ENCODE measurements at places on chromosomes 12 and 14.

DNA sequence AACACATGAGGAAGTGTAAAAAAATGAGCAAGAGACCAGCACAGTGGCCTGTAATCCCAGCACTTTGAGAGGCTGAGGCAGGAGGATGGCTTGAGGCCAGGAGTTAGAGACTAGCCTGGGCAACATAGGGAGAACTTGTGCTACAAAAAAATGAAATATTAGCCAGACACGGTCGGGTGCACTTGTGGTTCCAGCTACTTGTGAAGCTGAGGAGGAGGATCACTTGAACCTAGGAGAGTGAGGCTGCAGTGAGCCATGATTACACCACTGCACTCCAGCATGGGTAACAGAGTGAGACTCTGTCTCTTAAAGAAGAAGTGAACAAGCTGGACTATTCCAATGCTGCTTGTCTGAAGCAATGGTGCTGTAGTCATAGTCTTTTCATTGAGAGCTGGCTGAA is 36.3 kb upstream of the MAP3K9 start:
- DNase-seq, result no peak

DNA sequence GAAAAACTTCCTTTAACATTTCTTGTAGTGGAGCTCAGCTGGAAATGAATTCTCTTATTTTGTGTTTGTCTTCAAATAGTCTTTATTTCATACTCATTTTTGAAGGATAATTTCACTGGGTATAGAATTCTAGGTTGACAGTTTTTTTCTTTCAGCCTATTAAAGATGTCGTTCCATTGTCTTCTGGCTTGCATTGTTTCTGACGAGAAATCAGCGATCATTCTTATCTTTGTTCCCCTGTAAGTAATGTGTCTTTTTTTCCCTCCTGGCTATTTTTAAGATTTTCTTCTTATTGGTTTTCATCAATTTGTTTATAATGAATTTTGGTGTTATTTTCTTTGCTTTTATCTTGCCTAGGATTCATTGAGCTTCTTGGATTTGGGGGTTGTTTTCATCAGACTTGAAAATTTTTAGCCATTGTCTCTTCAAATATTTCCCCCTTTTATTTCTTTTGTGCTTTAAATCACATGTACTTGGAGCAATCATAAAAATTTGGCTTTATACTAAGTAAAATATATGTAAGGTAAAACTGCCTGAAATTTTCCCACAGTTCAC is 89.4 kb downstream of the UNC79 start:
- DNase-seq, result no peak

- no peak for DNase-seq
These were observed 230.7 kb upstream of the RTL1 start for GRCh38 chr14:101134161-101134631.

DNA sequence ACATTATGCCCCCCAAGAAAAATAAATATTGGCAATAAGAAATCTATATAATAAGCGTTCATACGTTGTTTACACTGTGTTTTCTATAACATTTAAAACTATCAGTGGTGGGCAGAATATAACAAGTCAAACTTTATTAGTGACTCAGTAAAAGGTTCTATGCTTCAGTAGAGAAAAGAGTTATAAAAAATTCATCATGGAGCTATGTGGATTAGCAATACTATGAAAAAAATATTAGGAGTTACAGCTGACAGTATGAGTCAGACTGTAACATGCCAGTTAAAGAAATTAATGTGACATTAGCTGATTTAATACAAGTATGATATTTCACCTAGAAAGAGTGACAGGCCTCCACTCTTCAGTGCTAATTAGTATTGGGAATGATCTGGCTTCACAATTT is 125.1 kb upstream of the GARIN6 start:
- DNase-seq, result no peak

- no peak for DNase-seq
These were observed 3.0 kb downstream of the KICS2 start for GRCh38 chr12:64219145-64219544.

- DNase-seq, result no peak
These were observed 85.6 kb downstream of the FOXN3 start for GRCh38 chr14:89331398-89331797.

DNA sequence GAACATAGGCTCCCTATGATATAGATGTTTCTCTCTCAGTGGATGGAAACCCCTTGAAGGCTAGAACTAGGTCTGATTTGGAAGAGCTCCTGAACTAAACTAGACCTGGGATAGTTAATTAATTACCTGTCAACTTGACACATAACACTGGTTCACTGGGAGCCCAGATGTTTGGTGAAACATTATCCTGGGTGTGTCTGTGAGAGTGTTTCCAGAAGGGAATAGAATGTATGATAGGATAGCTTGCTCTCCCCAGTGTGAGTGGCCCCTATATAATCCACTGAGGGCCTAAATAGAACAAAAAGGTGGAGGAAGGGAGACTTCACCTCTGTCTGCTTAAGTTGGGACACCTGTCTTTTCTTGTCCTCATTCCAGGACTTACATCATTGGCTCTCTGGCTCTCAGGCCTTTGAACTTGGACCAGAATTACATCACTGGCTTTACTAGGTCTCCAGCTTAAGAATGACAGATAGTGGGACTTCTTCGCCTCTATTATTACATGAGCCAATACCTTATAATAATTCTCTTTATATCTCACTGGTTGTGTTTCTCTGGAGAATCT is 194.1 kb downstream of the KTN1 start:
- DNase-seq, result no peak

GRCh38 chr12:70660620-70661219 is 23.5 kb upstream of the PTPRB start:
- peak; percentile 94 for DNase-seq

DNA sequence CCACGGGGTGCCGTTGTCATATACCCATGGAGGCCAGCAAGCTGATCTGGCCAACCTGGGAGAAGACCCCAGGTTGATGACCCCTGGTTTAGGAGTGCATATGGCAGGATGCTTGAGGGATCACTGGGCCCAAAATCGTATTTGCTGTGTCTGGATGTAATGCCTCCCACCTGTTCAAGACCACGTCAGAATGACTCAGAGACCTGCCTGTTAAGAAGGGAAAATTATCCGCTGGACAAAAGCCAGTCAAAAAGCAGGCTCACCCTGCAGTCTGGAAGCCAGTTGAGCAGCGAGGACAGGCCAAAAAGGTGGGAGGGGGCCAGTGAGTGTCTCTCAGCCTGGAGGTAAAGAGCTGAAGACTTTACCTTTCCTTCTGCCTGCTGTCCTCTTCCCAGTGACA is 449.2 kb downstream of the DPF3 start:
- no peak for DNase-seq

DNA sequence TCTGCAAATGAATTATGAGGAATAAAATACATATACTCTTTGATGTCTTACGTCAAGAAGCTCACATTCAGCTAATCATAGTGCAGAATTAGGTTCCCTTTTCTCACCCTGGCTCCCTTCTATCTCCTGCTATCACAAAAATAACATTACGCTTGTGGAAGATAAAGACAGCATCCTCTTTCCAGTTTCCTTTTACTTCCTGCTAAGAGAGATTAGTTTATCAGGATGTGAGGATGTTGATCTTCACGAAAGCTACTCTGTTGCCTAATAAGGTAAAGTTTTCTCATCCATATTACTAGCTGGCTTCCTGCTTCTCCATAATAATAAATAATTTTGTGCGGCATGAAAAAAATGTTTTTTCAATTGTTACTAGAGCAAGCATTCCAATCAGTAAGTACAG is 217.7 kb upstream of the DCN start:
- peak; percentile 72 for DNase-seq

DNA sequence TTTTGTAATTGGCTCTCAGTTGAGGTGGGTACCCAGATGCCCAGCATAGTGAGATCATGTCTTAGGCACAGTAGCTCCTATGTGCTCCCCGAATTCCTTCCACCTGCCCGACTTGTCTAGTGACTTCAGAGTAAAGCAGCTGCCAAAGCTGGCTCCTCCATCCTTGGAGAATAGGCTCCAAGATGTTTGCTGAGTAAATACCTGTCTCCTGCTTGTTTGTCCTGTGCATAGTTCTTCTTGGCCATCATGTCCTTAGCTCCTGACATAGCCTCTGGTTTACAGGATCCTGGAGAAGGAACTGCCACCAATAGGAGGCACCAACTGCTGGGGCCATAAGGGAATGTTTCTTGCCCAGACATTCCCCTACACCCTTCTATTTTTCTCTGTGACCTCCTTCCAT is 52.6 kb upstream of the CISTR start:
- DNase-seq, result no peak

DNA sequence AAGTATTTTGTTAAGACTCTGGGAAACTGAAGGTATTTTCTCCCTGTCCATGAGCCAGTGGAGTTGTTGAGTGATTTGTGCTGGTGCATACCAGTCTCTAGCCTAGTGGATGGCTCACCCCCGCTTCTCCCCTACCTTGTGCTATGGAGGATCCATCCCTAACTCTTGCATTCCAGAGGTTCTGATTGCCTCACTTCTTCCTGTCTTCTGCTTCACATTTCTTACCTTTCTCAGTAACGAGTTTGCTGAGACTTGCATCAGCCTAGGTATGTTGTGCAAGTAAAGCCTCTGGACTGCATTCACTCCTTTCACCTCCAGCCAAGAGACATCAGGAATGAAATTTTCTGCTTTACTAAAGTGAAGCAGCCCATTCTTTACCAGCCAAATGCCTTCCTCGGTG is 391.6 kb downstream of the ZFP36L1 start:
- DNase-seq, result no peak

GRCh38 chr12:95460896-95461295 is 13.1 kb upstream of the METAP2 start:
- no peak for DNase-seq
